ENCODE measurements at places on chromosomes 7 and 10. TPM values are rescaled to one million over a fixed set of nuclear protein-coding genes. Genes with fewer than 3 reads are reported as not detected.

CPA4 gene
- total RNA-seq, result 1.5 TPM

SLC26A4 gene
- total RNA-seq, result 1.3 TPM

SPAM1 gene
- total RNA-seq, result not detected

FAM25G gene
- total RNA-seq, result not detected

OR2A5 gene
- under 0.01 TPM for total RNA-seq

PIP gene
- total RNA-seq, result not detected

CLRN3 gene
- 0.17 TPM for total RNA-seq

PNLIP gene
- total RNA-seq, result 0.20 TPM

BAIAP2L1 gene
- total RNA-seq, result 2.0 TPM

ZCCHC24 gene
- total RNA-seq, result 22.9 TPM

FGFR2 gene
- 80.7 TPM for total RNA-seq

MINDY4 gene
- total RNA-seq, result 7.2 TPM
